ENCODE measurements at places on chromosomes 12 and 14.

- no peak for DNase-seq
Observed at GRCh38 chr12:122022393-122023338, 982 bp downstream of the BCL7A start.

- no peak for DNase-seq
Observed at GRCh38 chr14:96889091-96889490, 91.9 kb downstream of the VRK1 start.

- no peak for DNase-seq
Observed at GRCh38 chr12:121300083-121300819, 3.7 kb upstream of the CAMKK2 start.

GRCh38 chr12:124939421-124940142 is 25.1 kb upstream of the UBC start:
- no peak for DNase-seq

DNA sequence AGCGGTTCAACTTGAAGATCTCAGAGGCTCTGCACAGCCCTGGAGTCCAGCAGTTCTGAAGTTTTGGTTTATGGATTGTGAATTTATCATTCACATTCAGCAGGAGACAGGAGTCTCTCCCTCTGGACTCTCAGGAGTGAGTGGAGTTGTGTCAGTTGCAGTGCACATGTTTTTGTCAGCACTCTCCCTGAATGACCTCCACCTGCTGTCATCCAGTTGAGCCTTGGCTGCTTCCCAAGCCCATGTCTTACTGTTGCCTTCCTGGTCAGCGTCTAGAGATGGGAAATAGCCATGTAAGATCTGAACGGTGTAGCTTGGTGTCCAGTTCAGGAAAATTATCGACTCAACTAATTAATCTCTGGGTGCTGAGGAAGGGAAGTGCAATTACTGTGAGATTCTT is 133.2 kb downstream of the PRKCH start:
- no peak for DNase-seq

GRCh38 chr12:118098911-118099671 is 4.7 kb downstream of the VSIG10 start:
- DNase-seq = no peak

- DNase-seq = no peak
Observed at GRCh38 chr12:131066207-131066885, 112.6 kb downstream of the ADGRD1 start.

Data from activated CD8-positive, alpha-beta memory T cell treated with anti-CD3 and anti-CD28 coated beads for 48 hours (primary cell).